ENCODE measurements at places on chromosomes 11 and 22.

DNA sequence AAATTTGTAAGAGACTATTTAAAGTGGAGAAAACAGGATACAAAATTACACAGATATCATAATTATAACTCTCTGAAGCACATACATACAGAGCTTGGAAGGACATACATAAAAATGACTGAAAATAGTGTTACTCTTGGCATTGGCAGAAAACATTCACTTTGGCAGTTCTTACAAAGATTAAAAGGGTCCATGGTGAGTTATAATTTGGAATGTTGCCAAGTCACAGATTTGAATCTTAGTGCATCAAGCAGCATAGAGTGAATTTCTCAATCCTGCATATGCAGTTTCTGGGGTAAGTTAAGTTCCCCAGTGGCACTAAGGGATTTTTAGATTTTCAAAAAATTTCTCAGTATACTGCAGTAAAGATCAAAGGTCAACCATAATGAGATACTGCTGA is 115.9 kb downstream of the CCDC81 start:
- no peak for DNase-seq

DNA sequence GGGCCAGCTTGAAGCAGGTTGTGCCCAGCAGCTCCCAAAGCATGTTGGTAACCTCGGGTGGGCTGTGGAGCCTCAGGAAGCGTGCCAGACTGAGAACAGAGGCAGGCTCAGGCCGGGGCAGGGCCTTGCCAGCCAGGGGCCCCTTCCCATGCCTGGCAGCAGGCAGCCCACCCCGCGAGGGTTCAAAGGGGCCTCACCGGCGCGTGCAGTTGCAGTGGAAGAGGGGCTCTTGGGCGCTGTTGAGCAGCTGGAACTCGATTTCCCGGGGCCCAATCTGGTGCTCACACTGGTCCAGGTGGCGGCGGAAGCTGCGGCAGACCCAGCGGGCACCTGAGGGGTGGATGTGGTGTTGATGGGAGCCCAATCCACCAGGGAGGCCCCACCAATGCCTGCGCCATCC is 3.6 kb downstream of the PLA2G3 start:
- no peak for DNase-seq

- no peak for DNase-seq
These were observed 5.5 kb downstream of the TTC28 start for GRCh38 chr22:28674121-28674563.

DNA sequence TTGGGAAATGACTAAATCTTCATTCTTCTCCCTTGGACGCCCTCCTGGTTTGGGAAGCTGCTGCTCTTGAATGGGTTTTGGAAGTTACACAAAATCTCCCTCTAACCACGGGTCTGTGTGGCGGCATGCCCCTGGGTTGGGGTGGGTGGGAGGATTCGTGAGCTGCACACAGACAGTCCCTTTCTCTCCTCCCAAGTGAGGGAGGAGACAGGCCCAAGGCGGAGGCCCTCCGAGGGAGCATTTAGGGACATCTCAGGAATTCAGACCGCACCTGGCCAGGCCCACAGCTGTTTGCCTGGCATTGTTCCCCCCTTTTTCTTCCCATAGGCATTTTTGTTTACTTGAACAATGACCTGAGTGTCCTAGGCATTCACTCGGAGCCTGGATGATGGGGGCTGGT is 94.1 kb downstream of the MPPED1 start:
- no peak for DNase-seq

Data from stimulated activated CD4-positive, alpha-beta T cell treated with anti-CD3 and anti-CD28 coated beads, Interleukin-2, amount 100 ng/mL, for 24 hours (primary cell).